GM18507 (cell line): ENCODE measurements at places on chromosomes 16 and 17.

DNA sequence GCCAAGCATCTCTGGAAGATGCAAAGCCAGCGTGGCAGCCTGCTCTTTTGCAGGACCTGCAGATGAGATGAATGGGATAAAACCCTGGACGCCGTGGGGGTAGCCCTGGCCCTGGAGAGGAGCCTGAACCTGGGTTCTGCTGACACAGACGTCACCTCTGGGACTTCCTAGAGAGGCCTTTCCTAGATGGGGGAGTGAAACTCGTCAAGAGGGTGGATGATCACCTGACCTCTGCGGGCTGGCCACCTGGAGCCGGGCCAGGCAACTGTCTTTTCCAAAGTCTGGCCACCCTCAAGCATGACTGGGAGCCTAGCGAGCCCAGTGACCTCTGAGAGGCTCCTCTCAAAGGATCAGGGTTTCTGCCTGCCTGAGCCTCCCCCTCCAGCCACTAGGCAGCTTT lies 529.0 kb downstream of the KCNJ18 start:
- no peak for DNase-seq

GRCh38 chr16:28873543-28874201 lies 4.6 kb upstream of the ATP2A1 start:
- DNase-seq, result peak; percentile 64

GRCh38 chr16:64532117-64532516 lies 589.7 kb downstream of the CDH11 start:
- no peak for DNase-seq

GRCh38 chr17:2064980-2065785 lies 10.3 kb downstream of the HIC1 start:
- DNase-seq, result no peak

GRCh38 chr17:16924696-16925440 lies 47.0 kb downstream of the TNFRSF13B start:
- DNase-seq, result no peak

- no peak for DNase-seq
These were observed 76.8 kb downstream of the ABCA8 start for GRCh38 chr17:68878226-68878885.

DNA sequence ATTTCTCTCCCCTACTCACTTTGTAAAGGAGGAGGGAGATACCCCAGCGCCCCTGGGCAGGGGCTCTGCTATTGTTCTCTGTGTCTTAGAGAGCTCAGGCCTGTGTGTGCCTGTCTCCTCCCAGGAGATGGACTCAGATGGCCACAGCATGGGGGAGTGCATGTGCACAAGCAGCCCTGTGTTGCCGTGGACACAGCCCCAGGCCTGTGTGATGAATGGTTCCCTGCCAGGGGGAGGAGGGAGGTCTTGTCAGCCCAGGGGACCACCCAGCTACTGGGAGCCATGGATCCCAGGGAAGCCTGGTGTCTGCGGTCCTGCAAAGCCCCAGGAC lies 26.3 kb downstream of the GINS2 start:
- DNase-seq, result no peak

DNA sequence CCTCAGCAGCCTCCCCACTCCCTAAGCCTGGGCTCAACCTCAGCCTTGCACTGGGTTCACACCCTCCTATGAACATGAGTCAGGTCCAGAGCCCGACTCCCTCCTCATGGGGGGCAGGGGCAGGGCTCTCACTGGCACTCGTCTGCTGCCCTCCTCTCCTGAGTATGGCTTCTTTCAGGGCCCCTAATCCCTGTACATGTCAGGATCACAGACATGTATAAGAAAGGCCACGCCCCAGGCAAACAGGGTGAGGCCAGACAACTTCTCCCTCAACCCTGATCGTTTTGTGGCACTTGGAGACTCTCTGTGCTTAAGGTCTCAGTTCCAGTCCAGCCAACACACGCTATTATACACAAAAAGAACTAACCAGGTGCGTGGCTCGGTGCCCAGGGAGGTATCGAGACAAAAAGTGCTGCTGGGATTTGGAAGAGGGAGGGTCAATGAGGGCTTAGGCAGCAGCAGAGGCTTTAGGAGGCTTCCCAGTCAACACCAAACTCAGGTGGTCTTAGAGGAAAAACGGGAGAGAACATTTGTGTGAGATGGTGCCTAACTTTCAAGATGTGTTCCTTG lies 45.2 kb downstream of the CMTM3 start:
- DNase-seq, result no peak

DNA sequence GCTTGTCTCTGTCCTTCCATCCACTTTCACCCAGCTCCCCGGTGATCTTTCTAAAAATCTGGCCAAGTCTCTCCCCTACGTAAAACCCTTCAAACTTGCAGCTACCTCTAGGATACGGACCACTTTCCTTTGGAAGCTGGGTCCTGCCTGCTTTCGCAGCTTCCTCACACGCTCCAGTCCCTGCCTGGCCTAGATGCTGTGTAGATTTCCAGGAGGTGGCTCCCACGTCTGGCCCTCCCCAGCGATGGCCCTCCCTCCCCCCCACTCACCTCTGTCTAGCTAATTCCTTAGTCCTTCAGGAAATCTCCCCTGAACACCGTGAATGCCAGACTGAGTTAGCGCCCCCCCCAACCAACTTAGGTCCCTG lies 579 bp upstream of the LRRC59 start:
- DNase-seq, result no peak

DNA sequence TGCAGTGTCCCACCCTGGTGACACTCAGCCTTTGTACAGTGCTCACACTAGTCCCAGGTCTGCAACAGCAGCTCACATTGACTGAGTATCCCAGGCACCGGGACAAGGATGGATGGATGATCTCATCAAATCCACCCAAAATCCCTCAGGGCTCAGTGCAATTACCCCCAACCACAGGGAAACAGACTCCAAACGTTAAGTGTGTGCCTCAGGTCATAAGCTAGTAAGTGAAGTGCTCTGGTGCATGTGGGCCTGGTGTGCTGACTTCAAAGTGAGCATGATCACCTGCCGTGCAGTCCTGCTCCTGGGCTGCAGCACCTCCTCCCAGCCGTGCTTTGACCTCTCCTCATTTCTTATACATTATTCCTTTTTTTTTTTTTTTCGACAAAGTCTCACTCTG lies 31.2 kb upstream of the CD300E start:
- DNase-seq, result no peak

GRCh38 chr16:51508490-51509212 lies 357.6 kb upstream of the SALL1 start:
- DNase-seq, result no peak

DNA sequence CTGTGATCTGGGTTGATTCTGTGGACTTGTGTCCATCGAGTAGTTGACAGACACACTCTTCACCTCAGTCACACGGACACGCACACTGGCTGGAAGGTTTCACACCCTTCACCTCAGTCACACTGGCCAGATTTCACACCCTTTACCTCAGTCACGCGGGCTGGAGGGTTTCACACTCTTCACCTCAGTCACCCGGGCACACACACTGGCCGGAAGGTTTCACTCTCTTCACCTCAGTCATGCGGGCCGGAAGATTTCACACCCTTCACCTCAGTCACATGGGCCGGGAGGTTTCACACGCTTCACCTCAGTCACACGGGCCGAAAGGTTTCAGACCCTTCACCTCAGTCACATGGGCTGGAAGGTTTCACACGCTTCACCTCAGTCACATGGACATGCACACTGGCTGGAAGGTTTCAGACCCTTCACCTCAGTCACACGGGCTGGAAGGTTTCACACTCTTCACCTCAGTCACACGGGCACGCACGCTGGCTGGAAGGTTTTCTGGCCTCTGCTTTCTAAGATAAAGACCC lies 96.2 kb downstream of the PGS1 start:
- DNase-seq, result peak; percentile 46

- no peak for DNase-seq
These were observed 158.5 kb upstream of the RPH3AL start for GRCh38 chr17:511001-511698.

- no peak for DNase-seq
These were observed 3.7 kb downstream of the ZG16B start for GRCh38 chr16:2833776-2834175.

DNA sequence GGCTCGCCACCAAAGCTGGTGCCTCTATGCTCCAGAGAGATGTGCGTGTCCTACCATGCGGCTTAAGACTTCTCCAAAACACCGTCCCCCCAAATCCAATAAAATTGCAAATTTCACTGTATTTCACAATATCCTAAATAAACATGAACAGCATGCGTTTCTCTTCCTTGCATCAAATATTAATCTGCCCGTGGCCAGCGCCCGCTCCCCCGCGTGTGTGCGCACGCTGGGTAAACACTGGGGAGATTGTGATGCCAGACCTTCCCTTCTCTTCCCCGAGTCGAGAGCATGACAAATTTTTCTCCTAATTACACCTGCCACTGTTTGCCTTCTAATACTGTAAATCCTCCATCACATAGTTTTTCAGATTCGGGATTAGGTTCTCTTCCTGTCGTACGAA lies 148.1 kb downstream of the MRM1 start:
- no peak for DNase-seq

- no peak for DNase-seq
These were observed 10.9 kb downstream of the KRT37 start for GRCh38 chr17:41413353-41413957.

DNA sequence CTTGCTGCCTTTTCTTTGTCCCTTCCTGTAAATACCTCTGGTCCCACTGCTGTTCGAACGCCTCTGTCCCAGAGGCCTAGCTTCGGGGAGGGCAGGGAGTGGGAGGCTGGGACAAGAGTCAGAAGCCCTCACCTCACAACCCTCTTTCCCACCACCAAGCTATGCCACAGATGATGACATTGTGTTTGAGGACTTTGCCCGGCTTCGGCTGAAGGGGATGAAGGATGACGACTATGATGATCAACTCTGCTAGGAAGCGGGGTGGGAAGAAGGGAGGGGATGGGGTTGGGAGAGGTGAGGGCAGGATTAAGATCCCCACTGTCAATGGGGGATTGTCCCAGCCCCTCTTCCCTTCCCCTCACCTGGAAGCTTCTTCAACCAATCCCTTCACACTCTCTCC lies 10.4 kb downstream of the ARRB2 start:
- DNase-seq, result no peak

- no peak for DNase-seq
These were observed 39.3 kb upstream of the TAC4 start for GRCh38 chr17:49887086-49887743.

GRCh38 chr16:1014771-1015495 lies 33.4 kb downstream of the SOX8 start:
- no peak for DNase-seq

- no peak for DNase-seq
These were observed 52.6 kb downstream of the CYB5B start for GRCh38 chr16:69476920-69477443.

DNA sequence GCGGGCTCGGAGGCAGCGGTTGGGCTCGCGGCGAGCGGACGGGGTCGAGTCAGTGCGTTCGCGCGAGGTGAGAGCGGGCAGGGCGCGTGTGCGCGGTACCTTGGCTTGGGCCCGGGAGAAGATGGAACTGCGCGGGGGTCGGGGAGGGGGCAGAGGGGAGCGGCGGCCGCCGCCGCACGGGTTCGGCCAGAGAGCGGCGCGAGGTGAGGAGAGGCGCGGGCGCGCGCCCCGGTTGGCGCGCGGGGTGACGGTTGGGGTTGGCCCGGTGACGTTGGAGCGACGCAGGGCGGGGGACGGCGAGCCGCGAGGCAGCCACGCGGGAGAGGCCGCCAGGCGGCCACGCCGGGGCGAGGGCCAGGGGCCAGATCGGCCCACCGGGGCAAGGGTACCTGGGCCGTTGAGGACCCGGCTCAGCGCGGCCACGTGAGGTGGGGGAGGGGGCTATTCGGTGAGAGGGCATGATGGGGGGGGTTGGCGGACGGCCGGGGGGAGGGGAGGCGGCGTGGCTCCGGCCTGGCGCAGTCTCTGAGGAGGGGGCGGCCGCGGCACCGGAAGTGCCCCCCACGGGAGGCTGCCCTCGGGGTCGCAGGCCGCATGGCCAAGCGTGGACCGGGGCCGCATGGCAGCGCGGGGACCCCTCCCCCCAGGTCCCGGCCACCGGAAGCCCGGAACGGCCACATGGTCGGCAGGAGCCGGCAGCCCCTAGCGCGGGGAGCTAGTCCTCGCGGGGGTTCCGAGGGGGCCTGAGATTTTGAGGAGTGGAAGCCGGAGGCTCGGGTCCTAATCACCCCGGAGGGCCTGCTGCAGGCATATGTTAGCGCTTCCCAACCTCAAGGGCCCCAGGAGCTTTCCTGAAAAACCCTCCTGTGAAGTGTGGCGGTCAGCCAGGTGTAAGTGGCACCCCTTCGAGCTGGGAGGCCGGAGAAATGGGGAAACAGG lies 527 bp downstream of the EIF5A start:
- no peak for DNase-seq

GRCh38 chr16:22375117-22375962 lies 921 bp upstream of the CDR2 start:
- no peak for DNase-seq
